ENCODE measurements at places on chromosomes 1 and 21.
A peak's percentile ranks its signal among the peaks of the same experiment; 100 is the strongest.

GRCh38 chr1:230327892-230328284 lies 98.2 kb downstream of the PGBD5 start:
- DNase-seq, result no peak

DNA sequence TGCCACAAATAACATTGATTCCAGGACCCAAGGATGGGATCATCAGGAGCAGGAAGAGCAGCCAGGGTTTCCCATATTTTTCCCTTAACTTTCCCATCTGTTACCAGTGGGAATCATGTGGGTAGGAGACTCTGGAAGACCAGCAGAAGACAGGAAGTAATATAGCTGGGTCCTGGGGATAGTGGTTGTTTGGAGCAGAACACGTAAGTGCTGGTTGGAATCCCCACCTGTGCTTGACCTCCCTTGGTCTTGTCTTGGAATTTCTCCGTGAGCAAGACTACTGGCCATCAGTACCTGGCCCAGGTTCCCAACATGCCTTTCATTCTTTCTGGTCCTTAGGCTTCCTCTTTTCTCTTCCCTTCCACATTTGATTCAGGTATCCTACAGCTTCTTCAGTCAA lies 20.9 kb upstream of the SLC27A3 start:
- no peak for DNase-seq

DNA sequence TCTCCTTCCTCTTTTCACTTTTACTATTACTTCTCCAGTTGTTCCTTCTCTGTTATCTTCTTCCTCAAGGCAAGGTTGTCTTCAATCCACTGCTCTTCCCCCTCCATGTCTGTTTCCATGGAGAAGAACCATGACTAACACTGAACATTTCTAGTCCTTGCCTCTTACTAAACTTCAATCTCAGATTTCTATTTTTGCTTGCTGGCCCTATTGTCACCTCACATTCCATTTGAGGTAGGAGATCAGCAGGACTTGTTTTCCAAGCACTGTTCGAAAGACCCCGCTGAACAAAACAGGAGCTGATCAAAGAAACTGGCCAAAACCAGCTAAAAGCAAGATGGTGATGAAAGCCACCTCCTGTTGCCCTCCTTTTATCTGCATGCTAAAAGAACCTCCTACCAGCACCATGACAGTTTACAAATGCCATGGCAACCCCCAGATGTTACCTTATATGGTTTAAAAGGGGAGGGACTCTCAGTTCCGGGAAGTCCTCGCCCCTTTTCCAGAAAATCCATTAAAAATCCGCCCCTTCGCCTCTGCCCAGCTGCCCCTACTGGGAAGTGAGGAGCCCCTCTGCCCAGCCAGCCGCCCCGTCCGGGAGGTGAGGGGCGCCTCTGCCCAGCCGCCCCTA lies 22.6 kb downstream of the GON4L start:
- DNase-seq, result no peak

DNA sequence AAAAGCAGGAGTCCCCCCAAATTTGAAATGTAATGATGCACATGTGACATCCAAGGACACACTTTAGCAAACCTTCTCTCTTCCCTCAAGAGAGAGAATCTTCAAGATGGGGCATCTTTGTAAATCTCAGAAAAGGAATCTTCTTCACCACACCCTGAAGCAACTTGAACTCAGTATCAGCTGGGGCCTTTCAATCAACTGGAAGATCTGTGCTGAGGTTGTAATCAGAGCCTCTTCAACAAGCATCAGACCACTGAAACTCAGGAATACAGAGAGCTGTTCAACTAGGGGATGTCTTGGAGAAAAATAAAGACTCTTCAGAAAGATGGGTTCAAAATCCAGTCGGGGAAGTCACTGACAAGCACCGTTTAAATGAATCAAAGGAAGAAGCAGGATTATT lies 92.5 kb upstream of the CAMK1G start:
- no peak for DNase-seq

DNA sequence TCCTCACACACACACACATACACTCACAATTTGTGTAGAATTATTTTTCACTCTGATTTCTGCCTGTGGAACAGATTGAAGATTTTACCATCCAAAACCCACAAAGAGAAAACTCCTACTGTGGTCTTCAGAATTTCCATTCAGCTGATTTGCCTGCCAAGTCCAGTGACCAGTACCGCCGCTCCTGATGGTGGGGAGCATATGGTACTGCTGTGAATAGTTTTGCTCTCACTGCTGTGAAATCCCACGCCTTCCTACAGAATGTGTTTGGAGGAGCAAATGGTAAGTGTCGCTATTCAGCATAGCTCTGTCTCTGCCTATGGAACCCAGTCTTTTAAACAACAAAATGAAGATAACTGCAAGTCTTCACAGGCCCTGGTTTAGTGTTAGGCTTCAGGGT lies 629.5 kb downstream of the LMO4 start:
- no peak for DNase-seq

- no peak for DNase-seq
Observed at GRCh38 chr1:185719021-185719420, 15.2 kb upstream of the HMCN1 start.

- no peak for DNase-seq
Observed at GRCh38 chr1:111364690-111365089, 62.8 kb downstream of the OVGP1 start.

GRCh38 chr1:1118876-1119220 lies 3.0 kb upstream of the C1orf159 start:
- no peak for DNase-seq

DNA sequence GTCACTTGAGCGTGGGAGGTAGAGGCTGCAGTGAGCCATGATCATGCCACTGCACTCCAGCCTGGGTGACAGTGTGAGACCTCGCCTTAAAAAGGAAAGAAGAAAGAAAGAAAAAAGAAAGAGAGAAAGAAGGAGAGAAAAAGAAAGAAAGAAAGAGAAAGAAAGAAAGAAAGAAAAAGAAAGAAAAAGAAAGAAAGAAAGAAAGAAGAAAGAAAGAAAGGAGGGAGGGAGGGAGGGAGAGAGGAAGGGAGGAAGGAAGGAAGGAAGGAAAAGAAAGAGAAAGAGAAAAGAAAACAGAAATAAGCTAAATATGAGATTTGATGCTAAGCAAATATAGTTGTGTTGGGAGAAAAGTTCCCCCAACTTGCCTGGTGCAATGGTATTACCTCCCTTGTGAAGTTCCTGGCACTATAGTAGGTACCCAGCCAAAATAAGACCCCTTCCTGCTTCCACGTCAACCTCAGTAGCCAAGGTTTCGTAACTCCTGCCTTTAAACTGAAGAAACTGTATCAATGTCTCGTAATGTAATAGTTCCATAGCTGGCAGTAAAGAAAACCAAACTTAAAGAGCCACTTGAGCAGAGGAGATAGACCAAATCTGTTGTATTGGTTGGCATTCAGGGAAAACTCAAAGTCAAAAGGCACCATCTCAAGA lies 88.1 kb upstream of the HNRNPU start:
- no peak for DNase-seq

DNA sequence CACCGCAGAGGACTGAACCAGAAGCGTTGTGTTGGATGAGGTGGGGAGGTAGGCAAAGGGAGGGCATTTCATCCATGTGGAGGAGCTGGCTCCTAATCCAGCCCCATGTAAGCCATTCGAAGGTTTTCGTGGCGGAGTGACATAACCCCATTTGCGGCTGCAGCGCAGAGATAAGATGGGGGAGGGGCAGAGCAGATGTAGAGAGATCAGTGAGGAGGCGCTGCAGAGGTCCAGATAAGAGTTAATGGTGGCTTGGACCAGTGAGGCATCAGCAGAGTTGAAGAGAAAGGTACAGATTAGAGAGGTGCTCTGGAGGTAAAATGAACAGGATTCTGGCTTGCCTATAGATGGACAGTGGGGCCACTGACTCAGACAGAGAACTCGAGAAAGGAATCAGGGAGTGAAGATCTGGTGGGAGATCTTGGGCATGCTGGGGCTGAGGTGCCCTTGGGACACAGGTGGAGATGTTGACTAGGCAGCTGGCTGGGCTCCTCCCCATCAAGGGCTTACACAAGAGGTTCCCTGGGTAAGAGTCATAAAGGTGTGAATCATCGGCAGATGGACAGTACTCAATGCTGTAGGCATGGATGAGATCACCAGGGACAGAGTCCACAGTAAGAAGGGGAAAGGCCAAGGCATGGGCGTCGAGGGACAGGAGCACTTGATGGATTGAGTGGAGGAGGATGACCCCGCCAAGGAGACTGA lies 7.8 kb upstream of the PTPRF start:
- DNase-seq, result peak; percentile 48

- DNase-seq, result no peak
Observed at GRCh38 chr1:119541389-119541788, 34.4 kb downstream of the HSD3B1 start.

GRCh38 chr1:157348538-157349480 lies 203.5 kb downstream of the FCRL5 start:
- DNase-seq, result no peak

DNA sequence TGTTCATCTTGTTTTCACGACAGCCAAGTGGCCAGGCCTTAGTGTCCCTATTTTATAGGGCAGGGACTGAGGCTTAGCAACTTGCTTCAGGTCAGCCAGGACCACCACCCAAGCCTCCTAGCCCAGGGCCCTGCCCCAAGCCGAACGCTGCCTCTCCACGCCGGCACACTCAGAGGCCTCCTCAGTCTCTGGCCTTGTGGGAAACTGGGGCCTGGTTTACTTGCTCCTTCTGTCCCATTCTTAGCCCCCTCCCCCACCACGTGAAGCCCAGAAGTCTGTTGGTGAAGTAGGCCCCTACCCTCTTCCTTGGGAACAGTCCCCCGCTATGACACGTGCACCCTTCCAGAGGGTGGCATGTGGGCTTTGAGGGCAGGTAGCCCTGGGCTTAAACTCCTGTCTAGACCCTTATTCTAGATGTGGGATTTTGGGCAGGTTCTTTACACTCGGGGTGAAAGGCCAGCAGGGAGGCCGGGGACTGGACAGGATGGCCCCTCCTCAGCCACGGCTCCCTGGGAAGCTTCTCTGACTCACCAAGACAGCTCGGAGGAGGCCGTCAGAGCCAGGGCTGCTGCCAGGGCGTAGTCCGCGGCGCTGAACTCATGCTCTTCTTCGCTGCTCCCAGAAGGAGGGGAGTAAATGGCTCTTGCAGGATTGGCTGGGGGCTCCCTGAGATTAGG lies 4.3 kb downstream of the MYOM3 start:
- no peak for DNase-seq

DNA sequence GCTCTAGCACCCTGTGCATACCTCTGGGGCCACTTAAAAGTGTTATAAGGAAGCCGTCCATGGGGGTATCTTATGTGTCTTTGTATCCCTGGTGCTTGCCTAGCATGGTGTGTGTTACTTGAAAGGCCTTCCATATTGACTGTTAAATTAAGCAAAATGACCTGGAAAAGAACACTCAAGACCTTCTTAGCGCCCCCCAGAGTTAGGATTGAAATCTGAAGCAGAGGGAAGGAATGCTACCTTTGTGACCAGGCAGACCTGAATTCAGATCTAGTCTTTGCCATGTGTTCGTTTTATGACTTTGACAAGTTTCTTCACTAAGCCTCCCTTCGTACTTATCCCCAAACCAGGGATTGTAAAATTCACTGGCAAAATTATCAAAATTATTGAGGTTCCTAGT lies 59.9 kb downstream of the SLC22A15 start:
- DNase-seq, result no peak

GRCh38 chr1:221937155-221937953 lies 195.5 kb upstream of the DUSP10 start:
- DNase-seq, result no peak

All from SHP77 treated with DMSO at 0.1 percent for 48 hours (cell line).